ENCODE measurements at places on chromosomes 4 and X.

- no peak for DNase-seq
Measured at GRCh38 chr4:38703635-38704034, 39.6 kb downstream of the KLF3 start.

DNA sequence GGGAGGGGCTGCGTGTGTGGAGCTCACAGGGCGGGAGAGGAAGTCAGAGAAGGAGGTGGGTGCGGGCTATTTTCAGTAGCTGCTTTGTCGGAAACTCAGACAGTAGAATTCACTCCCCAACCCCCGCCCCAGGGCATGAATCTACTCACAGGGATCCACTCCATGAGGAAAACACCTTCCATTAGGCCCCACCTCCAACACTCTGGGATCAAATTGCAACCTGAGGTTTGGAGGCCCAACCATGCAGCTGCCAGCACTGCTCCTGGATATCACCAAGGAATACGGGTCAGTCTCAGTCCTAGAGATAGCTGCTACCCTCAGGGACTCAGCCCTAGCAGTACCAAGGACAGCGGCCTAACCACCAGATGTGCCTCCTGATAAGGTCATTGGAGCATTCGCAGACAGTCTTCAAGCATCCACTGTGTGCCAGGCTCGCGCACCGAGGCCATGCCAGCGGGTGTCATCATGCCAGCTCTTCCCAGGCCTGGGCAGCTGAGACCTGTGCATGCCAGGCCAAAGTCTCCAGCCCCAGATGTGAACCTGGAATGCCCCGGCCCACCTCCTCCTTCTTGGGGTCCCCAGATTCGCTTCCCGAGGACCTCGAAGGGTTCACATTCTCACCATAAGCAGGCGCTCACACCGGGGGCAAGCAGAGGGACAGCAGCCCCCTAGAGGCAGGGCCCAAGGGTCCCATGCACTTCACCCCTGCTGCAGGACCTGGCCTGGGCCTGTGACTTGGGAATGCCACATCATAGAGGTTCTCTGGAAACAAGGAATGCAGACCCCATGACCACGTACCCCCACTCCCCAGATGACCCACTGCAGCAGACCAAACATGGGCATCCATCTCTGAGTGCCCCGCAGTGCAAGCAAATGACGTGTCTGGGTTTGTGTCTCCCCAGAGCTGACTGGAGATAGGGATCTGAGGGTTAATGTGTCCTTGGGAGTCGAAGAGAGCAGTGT, 102.3 kb downstream of the ADRA2C start:
- peak; percentile 87 for DNase-seq

DNA sequence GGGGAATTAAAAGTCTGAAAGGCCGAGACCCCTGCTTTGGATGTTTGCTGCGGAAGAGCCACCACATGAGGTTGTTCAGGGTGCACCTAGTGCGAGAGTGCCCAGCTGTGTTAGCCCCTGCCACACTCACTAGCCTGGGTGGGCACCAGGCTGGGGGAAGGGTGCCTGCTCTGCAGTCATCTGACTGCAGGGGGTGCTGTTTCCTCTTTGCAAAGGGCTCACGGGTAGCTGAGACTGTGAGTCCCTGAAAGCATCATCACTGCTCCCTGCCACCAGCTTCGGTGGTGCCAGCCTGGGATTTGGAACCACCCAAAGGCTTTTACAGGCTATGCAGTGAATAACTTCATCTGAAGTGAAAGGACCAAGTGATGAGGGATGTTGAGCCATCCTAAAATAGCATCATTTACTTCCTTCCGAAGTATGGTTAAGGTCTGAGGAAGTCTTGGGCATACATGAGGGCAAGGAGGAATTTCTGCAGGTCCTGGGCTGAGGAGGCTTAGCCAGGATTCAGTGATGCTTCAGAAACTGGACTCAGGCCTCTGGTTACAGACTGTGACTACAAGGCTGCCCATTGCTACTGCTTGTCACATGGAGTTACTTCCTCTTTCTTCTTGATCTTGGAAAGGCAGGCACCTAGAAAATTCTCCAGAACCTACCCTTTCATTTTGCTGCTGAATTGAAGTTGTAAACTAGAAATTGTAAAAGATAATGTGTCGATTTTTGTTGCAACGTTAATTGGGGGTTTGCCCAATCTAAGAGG, 293.2 kb upstream of the PRPS2 start:
- DNase-seq, result peak; percentile 47

DNA sequence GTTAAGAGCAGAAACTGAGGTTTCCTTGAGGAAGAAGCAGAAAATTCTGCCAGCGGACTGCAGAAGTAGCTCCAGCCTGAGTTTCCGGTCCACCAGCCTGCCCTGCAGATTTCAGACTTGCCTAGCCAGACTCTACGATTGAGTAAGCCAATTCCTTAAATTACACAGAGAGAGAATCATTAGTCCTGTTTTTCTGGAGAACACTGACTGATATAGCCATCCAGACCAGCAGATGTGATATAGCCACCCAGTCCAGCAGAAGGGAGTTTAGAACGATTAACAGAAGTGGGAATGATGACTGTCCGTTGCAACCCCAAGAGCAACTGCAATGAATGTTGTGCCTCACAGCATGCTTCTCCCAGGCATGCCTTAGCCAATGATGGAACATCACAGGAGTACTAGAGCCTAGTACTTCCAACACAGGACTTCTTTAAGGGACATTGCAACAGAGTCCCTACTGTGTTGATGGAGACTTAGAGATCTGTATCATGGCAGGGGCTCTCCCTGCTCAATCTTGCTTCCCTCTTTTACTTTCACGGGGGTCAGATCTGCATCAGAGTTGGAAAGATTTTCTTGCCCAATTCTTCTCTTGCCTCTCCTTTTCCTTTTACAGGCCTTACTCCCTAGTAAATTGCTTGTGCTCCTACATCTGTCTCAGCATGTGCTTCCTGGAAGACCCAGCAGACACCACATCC, 264.6 kb upstream of the CLNK start:
- no peak for DNase-seq

DNA sequence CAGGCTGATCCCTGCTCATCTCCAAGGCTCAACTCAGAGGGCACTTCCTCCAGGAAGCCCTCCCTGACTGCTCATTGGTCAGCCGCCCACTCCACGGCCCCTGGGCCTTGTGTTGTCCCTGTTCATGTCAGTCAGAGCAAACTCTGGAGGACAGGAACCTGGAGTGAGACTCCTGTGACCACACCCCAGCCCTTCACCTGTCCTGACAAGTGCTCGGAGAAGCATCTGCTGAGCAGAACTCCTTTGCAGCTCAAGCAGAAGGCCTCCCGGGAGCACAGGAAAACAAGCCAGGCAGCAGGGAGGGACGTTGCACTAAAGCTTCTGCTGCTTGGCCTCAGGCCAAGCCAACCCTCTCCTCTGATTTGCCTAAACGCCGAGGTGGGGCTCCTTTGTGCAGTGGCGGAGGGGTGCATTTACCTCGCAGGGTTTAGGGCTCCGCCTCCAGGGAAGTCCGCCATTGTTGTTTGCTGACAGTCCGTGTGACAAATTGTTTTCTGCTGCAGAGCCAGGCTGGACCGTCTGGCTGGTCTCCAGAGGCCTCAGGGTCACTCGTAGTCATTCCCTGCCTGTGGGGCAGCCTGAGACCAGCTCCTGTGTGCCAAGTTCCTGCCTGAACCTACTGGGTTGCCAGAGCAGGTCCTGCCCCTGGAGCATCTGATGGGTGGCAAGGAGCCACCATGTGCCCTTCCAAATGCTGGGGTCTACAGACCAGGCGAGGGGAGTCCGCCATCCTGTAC, 61.8 kb downstream of the C4orf50 start:
- DNase-seq, result peak; percentile 78

GRCh38 chrX:123918106-123918721, 43.3 kb upstream of the STAG2 start:
- DNase-seq, result no peak

- DNase-seq, result no peak
Measured at GRCh38 chr4:7169134-7169533, 23.2 kb upstream of the SORCS2 start.

- DNase-seq, result no peak
Measured at GRCh38 chr4:110107866-110108265, 90.5 kb downstream of the ELOVL6 start.

- DNase-seq, result peak; percentile 68
Measured at GRCh38 chr4:64539234-64539849, 130.1 kb upstream of the TECRL start.

GRCh38 chr4:173527103-173527891, 2.7 kb downstream of the HAND2 start:
- DNase-seq, result peak; percentile 72

DNA sequence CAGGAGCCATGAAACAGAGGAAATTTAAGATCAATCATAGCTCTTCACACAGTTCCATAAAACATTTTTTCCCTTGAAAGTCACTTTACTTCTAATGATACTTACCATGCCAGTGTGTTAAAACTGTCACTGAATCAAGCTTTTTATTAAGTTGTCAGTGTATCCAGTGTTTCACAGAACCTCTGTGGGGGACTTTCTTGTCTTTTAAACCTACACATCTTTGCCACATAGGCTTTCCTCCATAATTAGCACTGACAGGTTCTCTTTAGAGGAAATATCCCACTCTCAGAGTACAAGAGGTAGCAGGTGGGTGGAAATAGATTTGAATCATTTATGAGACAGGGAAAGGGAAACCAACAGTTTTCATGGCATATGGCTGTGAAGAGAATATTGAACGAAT, 25.8 kb upstream of the DYNLT3 start:
- no peak for DNase-seq

DNA sequence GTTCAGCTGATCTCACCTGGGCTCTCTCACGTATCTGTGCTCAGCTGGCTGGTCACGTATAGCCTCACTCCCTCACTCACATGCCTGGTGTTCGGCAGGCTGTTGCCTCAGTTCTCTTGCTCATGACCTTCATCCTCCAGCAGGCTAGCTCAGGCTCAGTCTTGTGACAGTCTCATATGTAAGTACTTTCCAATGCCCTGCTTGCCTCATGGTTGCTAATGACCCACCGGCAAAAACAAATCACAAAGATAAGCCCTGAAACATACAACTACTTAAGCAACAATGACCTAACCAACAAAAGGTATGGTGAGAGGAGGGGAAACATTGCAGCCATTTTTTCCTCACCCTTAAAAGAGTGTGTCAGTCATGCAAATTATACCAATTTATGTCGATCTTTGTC, 25.0 kb downstream of the MEPE start:
- no peak for DNase-seq

DNA sequence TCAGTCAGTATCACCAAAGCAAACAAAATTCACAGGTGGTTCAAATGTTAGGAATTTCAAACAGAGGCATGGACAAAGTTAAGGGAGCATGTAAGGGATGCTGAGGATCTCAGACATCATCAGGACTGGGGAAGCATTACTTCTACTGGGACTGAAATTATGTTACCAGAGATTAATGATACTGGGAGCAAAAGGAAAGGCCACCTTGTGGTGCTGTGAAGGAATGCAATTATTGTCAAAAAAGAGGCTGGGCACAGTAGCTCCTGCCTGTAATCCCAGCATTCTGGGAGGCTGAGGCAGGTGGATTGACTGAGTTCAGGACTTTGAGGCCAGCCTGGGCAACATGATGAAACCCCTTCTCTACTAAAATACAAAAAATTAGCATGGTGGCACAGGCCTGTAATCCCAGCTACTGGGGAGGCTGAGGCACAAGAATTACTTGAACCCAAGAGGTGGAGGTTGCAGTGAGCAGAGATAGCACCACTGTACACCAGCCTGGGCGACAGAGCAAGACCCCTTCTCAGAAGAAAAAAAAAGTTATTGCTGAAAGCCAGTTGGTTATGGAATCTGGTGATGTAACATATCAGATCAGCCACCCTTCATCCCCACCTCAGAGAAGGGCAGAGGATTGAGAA, 954.3 kb downstream of the PCDH7 start:
- DNase-seq, result peak; percentile 30

DNA sequence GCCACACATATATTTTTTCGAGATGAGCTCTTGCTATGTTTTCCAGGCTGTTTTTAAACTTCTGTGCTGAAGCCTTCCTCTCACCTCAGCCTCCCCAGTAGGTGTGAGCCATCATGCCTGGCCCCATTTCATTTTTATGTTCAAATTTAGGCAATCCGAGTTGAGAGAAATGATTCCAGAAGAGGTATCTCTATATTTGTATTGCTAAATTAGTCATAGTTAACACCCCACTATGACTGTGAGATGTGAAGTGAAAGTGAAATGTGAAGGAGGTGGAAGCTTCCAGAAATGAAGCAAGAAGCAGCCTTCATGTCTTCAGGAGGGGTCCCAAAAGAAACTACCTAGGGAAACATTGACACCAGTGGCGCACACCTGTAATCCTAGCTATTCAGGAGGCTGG, 17.7 kb downstream of the APELA start:
- no peak for DNase-seq

DNA sequence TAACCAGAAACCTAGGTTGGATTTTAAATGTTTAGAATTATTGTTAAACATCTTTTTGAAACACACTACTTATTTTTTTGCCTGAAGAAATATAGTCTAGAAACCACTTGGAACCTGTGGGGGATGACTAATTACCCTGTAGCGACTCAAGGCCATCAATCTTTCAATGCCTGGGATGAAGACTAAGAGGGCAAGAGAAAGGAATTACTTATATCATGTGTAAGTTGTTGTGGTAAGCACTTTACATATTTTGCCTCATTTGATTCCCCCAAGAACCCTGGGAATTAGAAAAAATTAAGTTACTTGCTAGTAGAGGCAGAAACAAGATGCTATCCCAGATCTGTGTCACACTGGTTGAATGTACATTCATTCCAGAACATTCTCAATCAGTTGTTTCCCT, 170.9 kb upstream of the GRIA3 start:
- no peak for DNase-seq

- no peak for DNase-seq
Measured at GRCh38 chr4:1210241-1210841, 38.0 kb upstream of the SPON2 start.

DNA sequence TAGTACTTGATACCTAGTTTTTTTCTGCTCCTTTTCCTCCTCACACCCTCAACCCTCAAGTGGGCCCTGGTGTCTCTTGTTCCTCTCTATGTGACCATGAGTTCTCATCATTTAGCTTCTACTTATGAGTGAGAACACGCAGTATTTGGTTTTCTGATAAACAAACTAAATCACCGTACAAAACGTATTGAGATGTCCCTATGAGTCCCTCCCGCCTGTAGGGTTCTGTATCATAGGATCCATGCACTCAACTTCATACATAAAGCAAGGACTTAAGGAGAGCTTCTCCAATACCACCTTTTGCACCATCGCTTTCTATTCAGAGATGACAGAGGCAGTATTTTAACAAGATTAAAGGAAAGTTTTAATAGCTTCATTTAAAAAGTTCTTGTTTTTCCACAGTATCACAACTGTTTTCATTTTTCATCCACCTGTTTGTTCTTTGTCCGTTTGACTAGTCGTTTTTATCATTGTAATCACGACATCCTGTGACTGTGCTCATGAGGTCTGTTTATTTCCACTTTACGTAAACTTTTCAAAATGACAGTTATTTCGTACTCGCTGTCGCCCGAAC, 457 bp upstream of the RAB9A start:
- DNase-seq, result no peak

DNA sequence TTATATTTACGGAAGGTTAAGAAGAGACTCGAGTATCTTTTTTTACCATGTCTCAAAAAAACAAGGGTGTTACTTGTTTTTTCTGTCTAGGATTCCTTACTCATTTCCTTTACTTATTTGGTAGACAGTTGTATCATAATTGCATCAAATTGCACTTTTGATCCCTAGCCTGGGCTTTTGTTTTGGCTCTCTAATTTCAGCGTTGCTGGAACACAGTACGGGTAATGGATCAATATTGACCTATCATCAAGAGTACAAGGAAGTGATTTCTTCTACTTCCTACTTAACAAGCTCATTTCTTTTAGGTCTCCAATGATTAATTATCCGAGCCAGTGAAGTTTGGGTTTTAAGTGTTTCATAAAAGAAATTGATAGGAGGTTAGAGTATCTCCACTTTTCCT, 16.8 kb downstream of the AIMP1 start:
- DNase-seq, result no peak
